SK-N-SH (cell line): ENCODE measurements at places on chromosomes 13 and 19.

- no peak for DNase-seq
These were observed 649.3 kb upstream of the ARGLU1 start for GRCh38 chr13:107217251-107217650.

DNA sequence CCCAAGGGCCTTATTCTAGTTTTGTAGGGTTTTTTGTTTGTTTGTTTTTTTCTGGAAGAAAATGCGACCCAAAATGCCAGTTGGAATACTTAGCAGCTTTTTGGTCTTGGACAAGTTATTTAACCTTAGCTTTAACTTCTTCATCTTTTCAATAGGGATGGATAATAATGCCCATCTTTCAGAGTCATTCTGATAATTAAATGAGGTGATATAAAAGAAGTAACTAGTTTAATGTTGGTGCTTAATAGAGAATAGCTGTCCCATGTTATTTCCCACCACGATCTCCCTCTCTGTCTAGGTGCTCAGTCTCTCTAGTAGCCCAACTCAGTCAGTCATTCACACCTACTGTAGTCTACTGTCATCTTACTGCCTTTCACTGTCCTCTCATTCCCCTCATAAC is 8.0 kb downstream of the LSM14A start:
- no peak for DNase-seq

DNA sequence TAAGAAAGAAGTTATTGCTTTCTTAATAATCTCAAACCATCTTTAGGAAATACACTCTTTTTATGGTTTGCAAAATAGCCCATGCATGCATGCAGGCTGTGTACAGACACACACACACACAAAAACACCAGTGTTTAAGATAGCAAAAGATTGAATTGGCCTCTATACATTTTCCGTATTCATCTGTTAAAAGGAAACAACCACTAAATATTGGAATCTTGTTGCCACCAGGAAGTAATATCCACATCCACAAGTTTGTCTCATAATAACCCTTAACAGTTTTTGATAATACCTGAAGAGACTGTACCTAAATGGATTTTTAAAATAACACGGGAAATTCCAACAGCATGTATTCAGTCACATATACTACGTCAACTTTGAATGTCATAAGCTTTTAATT is 7.3 kb upstream of the MAB21L1 start:
- no peak for DNase-seq

- no peak for DNase-seq
These were observed 690.8 kb upstream of the ARGLU1 start for GRCh38 chr13:107258599-107259187.

DNA sequence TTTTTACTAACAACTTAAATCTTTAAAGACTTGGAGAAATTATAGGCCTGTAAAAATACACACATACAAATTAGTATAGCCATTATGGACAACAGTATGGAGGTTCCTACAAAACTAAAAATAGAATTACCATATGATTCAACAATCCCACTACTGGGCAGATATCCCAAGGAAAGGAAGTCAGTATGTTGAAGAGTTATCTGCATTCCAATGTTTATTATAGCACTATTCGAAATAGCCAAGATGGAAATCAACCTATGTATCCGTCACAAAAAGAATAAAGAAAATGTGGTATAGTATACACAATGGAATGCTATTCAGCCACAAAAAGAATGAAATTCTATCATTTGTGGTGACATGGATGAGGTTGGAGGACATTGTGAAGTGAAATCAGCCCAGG is 37.2 kb downstream of the SLITRK1 start:
- no peak for DNase-seq

- DNase-seq, result no peak
These were observed 55.7 kb downstream of the MRPL57 start for GRCh38 chr13:21232196-21232595.

- DNase-seq, result no peak
These were observed 6.3 kb downstream of the TEAD2 start for GRCh38 chr19:49355909-49356353.

DNA sequence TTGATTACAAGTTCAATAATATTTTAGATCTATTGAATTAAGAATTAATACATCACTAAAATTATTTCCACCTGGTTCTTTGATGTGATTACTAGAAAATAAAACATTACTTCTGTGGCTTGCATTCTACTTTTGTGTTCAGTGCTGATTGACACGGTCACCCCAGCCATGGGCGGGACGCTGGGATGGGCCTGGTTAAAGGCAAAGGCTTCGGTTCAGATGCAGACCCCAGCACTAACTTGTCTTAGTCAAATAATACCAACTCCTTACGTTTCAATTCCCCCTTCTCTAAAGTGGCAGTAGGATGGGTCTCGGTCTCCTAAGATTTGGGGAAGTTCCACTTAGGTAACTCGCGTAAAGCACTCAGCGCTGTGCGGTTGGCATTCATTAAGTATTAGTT is 144.9 kb downstream of the URI1 start:
- DNase-seq, result no peak

DNA sequence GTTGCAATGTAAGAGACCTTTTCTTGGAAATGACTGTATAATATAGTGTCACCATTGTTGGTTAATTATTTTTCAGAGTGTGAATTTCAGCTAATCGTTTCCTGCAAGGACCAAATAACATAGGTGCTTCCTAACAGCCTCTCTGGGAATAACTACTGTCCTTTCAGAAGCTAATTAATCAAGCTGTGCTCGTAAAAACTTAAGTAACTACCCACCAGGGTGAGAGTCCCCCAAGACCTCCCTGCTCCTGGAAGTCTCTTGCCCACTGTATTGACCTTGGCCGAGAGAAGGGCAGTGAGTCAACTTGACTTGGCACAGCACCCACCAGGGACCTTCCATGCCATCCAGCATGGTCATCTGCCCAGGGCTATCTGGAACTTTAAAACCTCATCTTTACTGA is 50.3 kb downstream of the UQCRFS1 start:
- no peak for DNase-seq

GRCh38 chr13:87344176-87344575 is 327.0 kb upstream of the SLITRK5 start:
- no peak for DNase-seq

GRCh38 chr13:94325650-94326049 is 153.8 kb downstream of the DCT start:
- no peak for DNase-seq

DNA sequence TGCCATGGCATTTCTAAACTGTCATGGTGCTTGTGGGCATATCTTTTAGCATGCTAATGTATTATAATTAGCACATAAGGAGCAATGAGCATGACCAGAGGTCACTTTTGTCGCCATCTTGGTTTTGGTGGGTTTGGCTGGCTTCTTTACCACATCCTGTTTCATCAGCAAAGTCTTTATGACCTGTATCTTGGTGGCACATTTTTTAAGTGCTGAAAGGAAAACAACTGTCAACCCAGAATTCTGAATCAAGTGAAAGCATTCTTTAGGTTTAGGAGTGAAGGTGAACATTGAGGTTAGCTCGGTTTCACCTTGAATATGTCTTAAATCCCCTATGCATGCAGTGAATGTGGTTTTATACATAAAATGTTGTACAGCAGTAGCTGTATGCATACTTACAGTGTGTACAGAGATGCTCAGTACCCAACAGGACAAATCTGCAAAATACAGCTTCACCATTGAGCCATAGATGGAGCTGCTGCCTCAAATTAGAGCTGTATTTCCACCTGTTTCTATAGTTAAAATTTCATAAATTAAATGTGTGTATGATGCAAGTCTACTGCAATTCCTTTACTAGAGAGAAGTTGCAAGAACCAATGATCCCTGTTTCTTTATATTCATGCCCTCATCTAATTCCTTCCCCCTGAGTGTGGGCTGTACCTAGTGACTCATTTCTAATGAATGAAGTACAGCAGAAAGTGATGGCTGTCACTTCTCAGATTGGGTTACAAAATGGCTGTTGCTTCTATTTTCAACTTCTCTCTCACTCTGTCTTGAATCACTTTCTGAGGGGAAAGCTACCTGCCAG is 25.2 kb upstream of the IGSF23 start:
- no peak for DNase-seq

DNA sequence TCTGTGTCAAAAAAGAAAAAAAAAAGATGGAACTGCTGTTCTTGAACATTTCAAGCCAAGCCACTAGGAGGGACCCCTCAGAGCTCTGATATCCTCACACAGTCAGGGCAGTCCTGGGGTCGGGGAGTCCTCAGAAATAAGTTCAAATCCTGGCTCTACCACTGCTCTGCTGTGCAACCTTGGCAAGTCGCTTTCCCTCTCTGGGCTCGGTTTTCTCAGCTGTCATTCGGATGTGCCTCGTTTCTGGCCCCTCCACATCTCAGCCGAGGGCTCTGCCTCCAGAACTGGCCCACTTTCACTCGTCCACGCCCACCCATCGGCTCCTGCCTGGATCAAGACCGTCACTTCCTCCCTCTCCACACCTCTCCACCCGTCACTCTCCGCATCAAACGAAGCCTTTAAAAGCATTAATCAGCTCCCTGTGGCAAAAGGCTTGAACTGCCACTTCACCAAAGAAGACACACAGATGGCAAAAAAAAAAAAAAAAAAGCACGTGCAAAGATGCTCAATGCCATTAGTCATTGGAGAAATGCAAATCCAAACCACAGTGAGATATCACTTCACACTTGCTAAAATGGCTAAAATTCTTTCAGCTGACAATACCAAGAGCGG is 7.4 kb upstream of the ZNRF4 start:
- DNase-seq, result no peak

DNA sequence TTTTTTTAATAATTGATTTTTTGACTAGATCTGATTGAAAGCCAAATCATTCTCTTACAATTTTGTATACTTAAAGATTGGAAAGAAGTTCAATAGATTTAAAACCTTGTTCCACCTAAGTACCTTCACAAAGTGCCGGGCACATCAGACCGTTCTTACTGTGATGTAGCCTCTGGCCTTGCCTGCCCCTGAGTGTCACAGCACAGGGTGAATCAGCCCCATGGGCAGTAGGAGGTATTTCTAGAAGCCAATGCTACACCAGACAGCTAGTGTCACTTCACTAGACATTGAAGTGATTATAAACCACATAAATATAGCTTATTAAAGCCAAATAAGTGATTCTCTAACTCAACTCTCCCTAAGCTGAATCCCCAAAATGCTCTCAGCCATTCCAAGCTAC is 131.3 kb downstream of the LACC1 start:
- DNase-seq, result no peak

DNA sequence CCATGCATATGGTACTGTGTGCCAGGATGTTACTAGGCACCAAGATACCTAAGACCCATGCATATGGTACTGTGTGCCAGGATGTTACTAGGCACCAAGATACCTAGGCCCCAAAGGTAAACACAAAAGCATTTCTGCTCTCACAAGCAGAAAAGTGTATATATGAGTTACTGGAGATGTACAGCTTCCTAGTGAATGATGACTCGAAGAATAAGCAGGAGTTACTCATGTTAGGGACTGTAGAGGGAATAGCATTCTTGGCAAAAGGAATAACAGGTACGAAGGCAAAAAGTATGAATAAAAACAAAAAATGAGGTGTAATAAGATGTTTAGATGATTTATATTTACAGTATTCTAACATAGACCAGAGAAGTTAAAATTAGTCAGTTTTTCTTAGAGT is 383.7 kb downstream of the DIAPH3 start:
- no peak for DNase-seq

DNA sequence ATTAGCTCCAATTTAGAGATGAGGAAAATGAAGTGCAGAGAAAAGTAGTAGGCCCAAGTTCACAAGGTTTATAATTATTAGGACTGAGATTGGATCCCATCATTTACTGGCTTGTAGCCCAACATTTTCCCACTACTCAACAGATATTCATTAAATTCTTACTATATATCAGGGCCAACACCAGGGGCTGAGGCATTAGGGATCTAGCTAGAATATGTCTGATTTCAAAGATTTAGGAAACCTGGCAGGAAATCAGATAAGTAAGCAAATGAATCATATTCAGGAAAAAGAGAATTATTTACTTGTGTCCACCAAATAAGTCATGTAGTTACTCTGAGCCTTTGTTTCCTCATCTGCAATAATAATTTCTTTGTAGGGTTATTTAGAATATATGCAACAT is 94.3 kb downstream of the OXGR1 start:
- DNase-seq, result no peak

GRCh38 chr13:112850273-112850672 is 118.7 kb upstream of the MCF2L start:
- DNase-seq, result no peak

DNA sequence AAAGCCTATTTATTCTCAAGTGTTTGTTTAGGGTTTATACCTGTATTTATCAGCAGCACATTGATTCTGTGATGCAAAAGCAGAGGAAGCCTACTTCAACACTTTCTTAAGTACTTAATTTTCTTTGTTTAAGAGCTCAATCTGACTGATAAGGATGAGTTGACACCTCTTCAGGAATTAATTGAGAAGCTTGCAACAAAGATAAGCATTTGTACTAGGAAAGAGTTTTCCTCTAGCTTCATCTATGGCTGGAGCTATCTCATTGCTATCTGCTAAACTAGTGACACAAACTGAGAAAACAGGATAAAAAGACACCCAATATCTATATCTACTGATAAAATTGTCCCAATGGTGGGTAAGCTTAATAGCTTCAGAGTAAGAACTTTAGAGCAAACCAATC is 170.1 kb upstream of the SLITRK6 start:
- DNase-seq, result no peak

DNA sequence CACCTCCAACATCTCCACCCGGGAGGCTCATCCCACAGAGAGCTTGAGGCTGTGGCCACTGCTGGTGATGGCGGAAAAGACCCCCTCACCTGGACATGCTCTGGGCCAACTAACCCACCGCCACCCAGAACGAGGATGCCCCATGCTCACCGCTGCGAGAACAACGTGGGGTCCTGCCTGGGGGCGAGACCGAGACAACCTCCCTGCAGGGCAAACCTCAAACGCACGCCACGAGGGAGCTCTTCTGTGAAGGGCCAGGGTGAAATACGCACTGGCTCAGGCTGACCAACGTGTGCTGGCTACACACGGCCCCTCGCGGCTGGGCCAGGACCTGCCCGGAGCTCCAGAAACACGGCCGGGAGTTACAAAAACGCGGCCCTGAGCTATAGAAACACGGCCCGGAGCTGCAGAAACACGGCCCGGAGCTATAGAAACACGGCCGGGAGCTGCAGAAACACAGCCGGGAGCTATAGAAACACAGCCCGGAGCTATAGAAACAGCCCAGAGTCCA is 19.0 kb upstream of the PLPP2 start:
- DNase-seq, result peak; percentile 37

- no peak for DNase-seq
These were observed 17.0 kb downstream of the ILF3 start for GRCh38 chr19:10670876-10671804.

DNA sequence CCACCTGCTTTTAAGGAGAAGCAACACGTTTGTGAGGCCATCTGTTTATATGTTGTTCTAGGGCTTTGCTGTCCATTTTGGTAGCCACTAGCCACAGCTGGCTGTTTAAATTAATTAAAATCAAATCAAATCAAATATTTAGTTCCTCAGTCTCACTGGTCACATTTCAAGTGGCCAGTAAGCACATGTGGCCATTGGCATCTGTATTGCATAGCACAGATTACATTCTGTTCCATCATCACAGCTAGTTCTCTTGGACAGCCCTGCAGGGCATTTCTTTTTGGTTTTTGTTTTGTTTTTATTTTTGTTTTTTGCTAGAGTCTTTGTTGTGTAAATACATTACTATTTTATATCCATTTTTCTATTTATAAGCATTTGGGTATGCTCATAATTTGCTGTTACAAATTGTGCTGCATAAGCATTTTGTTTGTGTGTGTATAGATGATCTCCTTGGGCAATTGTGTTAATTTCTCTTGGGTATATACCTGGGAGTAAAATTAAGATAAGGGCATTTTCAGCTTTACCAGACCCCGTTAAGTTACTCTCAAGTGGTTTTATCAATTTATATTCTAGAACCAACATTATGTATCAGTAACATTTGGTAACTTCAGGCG is 31.3 kb downstream of the SAE1 start:
- peak; percentile 26 for DNase-seq
